ENCODE measurements at places on chromosomes 4 and X.

- no peak for DNase-seq
Observed at GRCh38 chr4:117063961-117064696, 21.2 kb downstream of the TRAM1L1 start.

GRCh38 chr4:5967783-5968182 is 50.4 kb downstream of the C4orf50 start:
- DNase-seq: no peak

- DNase-seq: no peak
Observed at GRCh38 chrX:1521459-1521956, 15.5 kb downstream of the P2RY8 start.

- no peak for DNase-seq
Observed at GRCh38 chr4:74716436-74716765, 77.9 kb downstream of the BTC start.

GRCh38 chr4:140789759-140790158 is 33.6 kb upstream of the TBC1D9 start:
- no peak for DNase-seq

DNA sequence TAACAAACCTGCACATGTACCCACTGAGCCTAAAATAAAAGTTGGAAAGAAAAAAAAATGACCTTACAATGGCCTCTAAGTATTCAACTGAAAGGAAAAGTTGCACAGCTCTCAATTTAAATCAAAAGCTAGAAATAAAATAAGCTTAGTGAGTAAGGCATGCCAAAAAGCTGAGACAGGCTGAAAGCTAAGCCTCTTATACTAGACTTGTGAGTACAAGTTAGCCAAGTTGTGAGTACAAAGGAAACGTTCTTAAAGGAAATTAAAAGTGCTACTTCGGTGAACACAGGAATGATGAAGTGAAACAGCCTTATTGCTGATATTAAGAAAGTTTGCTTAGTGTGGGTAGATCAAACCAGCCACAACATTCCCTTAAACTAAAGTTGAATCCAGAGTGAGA is 707.9 kb upstream of the PITX2 start:
- no peak for DNase-seq

DNA sequence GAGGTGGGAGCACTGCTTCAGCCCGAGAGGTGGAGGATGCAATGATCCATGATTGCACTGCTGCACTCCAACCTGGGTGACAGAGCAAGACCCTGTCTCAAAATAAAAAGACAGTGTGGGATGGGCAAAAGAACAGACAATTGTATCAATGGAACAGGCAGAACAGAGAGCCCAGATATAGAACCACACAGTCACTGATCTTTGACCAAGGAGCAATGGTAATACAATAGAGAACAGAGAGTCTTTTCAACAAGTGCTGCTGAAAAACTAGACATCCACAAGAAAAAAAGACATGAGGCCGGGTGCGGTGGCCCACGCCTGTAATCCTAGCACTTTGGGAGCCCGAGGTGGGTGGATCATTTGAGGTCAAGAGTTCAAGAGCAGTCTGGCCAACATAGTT is 5.9 kb downstream of the FAM53A start:
- DNase-seq: no peak

GRCh38 chr4:130163701-130164100 is 1067.7 kb downstream of the C4orf33 start:
- no peak for DNase-seq

DNA sequence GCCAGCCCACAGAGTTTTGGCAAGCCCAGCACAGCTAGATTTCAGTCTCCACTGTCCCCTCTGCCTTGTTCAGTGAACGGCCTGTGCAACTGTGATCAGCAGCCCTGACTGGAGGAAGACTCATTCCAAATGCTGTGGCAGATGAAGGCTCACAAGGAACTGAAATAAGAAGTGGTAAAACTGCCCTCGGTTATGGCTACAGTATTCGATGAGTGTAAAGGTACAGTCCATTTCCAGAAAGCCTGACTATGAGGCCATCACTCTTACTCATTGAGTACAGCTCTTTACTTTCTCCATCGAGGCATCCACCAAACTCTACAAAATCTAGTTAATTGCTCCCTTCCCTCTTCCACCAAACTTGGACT is 69.1 kb downstream of the RHOH start:
- no peak for DNase-seq

DNA sequence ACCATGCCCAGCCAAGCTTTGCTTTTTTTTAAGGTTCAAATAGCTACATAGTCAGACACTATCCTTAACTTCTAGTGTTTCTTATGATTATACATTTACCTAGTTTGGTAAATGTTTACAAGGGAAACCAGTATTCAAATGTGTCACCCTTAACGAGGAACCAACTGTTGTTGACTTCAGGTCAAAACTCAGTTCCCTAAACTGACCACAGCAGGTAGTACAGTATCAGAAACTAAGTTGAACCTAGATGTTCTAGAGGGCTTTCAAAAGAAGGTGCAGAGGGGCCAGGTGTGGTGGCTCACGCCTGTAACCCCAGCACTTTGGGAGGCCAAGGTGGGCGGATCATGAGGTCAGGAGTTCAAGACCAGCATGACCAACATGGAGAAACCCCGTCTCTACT is 11.3 kb downstream of the GPC4 start:
- DNase-seq: no peak

- DNase-seq: no peak
Observed at GRCh38 chrX:13476384-13476783, 93.0 kb upstream of the EGFL6 start.

DNA sequence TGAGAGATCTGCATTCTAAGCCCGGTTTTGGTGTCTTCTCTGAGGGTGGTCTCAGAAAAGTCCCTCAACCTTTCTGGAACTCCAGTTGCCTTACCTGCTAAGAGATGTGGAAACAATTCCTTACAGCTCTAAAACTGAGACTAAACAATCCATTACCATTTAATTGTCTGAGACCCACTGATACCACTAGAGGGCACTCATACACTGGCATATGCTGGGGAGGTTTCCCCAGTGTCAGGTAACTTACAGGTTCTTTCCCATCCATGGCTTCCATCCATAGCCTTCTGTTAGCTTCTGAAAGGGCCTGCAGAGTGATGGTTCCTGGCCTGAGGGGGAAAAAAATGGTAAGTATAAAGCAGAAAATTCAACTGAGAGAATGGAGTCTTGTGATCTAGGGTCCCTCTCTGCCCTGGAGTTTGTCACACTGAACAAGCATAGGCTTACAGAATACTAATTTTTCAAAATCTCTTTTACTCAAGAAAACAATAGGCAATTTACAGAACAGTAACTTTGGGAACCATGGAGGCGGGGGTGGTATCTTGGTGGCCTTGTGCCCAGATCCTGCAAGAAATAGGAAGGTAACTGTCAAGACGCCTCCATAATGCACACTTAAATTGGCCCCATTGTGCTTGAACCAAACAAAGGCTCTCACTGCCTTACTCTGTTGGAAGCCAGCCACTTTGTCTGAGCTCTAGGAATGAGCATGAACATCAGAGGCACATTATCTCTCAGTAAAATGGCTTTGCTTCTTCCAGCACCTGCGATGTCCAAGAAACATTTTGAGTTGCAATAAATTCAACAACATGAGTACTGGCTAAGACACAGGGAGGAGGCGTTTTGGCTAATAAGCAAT is 236.1 kb downstream of the OPHN1 start:
- DNase-seq: peak; percentile 11

DNA sequence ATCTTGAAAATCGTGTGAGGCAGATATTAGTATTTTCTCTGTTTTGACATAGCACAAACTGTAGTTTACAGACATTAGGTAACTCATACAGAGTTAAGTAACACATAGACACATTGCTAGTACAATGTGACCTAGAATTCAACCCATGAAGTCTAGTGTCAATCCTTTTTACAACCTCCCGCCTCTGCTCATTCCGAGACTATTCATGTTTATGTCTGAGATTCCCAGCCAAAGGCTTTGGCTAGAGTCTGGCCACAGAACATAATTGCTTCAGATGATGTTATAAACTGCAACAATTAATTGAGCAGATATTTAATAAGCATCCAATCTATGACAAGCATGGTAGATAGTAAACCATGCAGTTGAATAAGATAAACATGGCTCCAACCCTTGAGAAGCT is 841.0 kb downstream of the STIM2 start:
- no peak for DNase-seq

DNA sequence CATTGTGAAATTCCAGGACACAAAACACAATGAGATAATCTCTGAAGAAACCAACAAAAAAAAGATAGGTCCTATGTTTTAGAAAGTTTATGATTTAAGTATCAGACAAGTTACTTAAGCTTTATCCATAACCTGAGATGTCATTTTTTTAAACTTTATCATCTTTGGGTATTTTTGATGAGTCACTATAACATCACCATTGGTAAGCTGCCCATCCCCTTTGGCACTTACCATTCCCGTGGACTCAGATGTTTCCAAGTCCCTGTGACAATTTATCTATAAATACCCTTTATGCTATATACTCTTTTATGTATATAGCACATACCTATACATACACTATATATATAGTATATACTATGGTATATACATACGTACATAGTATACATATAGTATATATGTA is 198.9 kb upstream of the GEMIN8 start:
- DNase-seq: no peak

DNA sequence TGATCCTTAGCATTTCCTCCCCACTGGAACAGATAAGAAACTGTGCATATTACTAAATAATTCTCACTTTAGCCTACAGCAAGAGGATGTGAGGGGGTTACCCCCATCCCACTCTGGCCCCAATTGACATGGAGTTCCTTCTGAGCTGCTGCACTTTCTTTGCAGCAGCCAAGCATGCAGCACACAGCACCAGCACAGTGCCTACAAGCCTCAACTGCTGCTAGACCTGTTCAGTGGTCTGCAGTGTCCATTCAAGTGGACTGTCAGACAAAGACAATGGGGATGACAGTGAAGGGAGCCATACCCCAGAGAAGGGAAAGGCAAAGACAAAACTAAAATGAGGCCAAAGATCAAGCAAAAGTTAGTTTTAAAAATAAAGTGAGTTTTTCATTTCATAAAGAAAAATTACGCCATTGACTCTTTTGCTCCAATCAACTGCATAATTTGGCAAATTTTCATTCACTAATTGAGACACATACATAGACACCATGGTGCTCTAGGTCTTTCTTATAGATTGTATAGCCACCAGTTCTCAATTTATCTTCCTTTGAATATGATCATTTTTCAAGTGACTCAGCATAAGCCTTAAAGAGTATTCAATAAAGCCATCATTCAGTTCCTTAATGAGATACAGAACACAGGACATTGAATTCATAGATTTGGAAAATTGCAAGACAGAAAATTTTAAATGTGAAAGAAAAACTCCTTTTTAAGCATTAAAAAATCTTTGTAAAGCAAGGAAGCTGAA is 410.6 kb downstream of the HNRNPD start:
- no peak for DNase-seq

- no peak for DNase-seq
Observed at GRCh38 chrX:9114245-9114644, 80.3 kb upstream of the FAM9B start.

GRCh38 chr4:73883306-73883705 is 14.1 kb downstream of the CXCL1 start:
- no peak for DNase-seq

DNA sequence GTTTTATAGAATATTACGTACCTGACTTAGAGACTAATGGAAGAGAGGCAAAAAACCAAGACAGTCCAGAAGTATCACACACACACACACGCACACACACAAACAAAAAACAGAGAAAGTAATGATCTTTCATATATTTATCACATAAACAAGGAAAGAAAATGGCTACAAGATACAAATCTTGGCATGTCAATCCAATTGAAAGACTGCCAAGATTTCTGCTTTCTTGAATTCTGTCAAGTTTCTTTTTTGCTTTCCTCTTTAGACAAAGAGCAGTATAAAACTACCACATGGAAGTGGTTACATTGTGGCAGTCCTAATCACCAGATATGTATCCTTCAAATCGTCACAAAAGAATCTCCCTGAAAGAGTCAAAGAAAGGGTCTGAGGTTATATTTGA is 2097.4 kb upstream of the AGA start:
- DNase-seq: no peak

DNA sequence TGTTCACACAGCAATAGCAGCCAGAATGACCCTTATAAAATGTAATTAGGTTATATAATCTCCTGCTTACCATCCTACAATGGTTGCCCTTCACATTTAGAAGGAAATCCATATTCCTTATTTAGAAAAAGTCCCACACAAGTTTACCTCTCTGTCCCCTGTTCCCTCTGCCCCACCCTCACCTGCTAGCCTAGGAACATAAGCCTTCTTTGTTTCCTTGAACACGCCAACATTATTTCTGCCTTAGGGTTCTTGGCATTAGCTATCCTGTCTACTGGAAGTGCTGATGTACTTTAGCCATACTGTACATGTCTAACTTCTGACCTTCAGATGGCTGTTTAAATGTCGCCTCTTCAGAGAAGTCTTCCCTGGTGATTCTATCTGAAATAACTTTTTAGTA is 28.4 kb upstream of the USP53 start:
- DNase-seq: no peak

GRCh38 chr4:1183985-1184773 is 11.8 kb upstream of the SPON2 start:
- no peak for DNase-seq

GRCh38 chr4:175435381-175435783 is 376.7 kb downstream of the GPM6A start:
- no peak for DNase-seq

DNA sequence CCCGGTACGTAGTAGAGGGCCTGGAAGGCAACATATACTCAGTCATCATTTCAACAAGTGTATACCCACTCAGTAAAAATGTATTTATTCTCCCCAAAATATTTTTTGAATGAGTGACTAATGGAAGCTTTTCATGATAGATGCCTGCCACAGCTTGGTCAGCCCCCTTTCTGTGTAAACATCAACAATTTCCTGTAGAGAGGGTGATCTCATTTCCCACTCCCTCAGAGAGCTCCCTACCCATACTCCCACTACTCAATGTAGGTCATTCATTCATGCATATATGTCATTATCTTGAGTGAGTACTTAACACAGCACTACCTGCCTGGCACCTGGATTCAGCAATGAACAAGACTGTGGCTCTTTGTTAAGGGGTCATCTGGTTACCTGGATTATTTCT is 81.9 kb downstream of the STK32B start:
- DNase-seq: no peak

DNA sequence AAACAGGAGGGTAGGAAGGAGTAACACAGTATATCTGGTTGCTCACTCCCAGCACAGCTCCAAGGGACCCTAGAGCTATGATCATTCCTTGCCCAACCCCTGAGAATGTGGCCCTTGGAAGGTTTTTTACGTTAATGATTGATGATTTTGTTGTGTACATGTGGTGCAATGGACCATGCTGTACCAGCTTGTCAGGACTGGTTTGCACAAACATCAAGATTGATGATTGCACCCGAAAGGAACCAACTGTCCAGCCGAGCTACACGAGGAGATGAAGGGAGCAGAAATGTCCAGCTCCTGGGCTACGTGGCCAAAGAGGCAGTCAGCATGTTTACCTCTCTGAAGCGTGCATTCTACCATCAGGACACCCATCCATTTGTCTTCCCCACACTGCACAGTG is 83.2 kb upstream of the USP9X start:
- DNase-seq: peak; percentile 26

- no peak for DNase-seq
Observed at GRCh38 chrX:45502396-45502795, 301.7 kb upstream of the DIPK2B start.
